ENCODE measurements at places on chromosomes 5 and 9.
A peak's percentile ranks its signal among the peaks of the same experiment; 100 is the strongest.

DNA sequence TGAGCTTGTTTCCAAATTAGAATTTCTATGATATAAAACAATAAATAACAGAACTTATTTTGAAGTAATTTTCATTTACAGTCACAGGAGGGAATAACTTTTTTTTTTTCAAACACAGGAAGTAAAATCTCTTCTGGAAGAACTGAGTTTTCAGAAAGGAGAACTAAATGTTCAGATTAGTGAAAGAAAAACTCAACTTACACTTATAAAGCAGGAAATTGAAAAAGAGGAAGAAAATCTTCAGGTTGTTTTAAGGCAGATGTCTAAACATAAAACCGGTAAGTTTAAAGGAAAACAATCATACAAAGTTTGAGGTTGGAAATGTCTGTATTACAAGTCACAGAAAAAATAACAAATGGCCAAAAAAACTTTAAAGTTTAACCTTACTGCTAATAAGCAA lies 41.6 kb downstream of the RAB14 start:
- peak; percentile 86 for DNase-seq

GRCh38 chr5:156934450-156935211 lies 28.4 kb downstream of the TIMD4 start:
- DNase-seq: peak; percentile 32

DNA sequence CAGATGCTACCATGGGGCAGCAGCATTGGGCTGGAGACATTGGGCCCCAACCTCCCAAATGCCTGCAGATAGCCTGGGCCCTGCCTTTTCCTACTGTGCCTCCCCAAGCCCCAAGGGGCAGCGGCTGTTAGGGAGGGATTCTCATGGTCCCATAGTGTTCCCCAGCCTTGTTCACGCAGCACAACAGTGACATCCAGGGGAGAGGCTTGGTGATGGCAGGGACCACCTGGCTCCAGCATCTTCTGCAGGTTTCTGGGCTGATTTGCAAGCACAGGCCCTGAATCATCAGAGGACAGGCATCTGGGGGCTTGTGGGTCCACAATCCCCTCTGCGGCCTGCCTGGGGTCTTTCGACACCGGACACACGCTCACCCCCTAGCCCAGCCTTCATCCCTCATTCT lies 354.6 kb downstream of the SLIT3 start:
- no peak for DNase-seq

GRCh38 chr9:137598943-137599342 lies 6.5 kb upstream of the ARRDC1 start:
- DNase-seq: no peak

DNA sequence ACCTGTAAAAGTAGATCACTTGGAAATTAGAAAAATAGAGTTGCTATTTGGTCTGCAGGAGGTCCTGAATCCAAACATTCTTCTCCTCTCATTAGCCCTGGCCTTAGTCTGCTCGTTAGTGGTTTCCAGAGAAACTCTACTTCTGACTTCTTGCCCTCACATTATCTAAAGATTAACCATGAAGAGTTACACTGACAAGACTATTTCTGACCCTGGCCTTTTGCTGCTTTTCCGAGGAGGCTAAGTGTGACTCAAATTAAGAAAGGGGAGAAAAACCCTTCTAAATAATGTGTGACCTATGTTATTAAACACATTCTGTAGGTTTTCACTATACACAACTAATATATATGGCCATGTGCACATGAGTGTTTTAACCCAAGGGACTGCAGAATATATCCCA lies 302.4 kb downstream of the RAB3C start:
- DNase-seq: no peak

DNA sequence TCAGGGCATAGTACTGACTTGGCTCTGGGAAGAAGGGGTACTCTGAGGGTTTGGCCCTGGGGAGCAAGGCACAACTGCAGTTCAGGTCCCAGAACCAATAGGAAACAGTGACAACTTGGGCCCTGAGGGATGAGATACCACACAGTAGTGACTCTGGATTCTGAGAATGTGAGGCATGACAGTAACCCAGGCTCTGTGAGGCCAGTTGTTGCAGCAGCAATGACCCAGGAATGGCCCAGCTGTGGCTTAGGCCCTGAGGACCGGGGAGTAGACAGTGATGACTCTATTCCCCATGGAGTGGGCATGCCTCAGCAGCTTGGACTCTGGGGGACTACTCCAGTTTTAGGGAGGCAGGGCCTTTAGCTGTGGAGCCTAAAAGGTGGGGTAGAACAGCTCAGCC lies 21.5 kb upstream of the NFIL3 start:
- DNase-seq: no peak

- DNase-seq: no peak
Observed at GRCh38 chr5:141051521-141051866, 320 bp downstream of the PCDHB1 start.

DNA sequence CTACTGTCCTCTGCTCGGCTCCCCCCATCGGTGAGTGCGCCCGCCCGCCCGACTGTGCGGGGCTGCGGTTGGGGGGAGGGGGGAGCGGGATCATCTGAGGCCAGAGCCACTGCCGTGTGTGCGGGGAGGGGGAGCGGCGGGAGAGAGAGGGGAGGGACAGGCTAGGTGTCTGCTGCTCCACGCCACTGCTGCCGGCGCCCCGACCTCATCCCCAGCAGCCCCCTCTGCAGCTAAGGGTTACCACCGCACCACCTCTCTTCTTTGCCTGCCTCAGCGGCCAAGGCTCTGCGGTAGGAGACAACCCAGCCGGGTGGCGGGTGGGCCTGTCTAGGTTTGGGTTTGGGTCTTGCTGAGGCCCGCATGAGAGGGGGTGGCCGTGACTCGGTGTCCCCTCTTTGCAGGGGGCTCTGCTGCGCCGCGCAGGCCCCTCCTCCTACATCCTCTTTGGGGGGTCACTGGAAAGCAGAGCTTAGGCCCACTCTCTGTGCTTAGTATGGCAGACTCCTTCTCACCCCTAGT lies 670 bp upstream of the PURA start:
- no peak for DNase-seq

DNA sequence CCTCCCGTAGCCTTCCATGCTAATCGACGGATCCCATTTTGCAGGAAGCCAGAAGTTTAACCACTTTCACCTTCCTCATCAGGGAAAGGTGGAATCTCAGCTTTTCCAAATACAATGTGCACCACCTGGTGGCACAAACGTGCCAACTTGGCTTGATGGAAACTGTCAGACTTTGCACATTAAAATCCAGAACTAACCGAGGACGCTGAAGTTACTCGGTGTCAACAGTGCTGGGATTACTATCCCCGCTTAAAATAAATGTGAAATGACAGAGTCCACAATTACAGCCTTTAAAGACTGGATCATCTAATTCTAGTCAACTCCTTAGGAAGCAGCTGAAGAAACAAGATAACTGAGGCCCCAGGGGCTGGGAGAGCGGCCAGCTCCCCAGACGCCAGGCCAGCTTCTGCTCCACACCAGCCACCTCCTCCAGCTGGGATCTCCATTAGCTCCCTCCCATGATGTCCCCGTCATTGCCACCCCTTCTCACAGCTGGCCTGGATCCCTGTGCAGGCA lies 50.1 kb upstream of the RETREG1 start:
- no peak for DNase-seq

GRCh38 chr5:172235827-172236736 lies 42.1 kb downstream of the EFCAB9 start:
- no peak for DNase-seq

DNA sequence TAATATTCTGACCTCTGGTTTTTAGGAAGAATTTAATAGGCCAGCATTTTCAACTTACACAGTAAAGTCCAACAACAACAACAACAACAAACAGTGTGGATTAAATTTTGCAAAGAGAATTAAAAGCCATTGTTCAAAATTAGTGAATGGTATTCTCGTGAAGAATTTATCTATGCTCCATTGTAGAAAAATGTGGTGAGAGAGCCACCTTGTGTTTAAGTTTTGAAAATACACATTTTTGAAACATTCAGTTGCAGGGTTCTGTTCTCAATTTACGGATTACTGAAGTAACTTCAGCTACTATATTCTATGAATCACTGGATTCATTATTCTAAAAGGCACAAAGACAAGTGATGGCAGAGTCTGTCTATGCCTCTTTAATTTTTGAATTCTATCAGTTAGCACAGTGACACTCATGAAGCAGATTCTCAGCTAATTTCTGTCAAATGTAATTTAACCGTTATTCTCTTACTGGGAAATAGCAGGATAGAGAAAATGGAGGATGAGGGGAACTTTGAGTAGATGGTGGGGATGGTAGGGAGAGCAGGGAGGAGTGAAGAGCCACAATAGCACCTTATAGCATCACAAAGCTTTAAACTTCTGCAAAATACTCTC lies 11.0 kb downstream of the CCDC152 start:
- DNase-seq: peak; percentile 49

Data from KBM-7 (cell line).